ENCODE measurements at places on chromosomes 1 and 21. TPM values are rescaled to one million over a fixed set of nuclear protein-coding genes. Genes with fewer than 3 reads are reported as not detected.
A peak's percentile ranks its signal among the peaks of the same experiment; 100 is the strongest.

DNA sequence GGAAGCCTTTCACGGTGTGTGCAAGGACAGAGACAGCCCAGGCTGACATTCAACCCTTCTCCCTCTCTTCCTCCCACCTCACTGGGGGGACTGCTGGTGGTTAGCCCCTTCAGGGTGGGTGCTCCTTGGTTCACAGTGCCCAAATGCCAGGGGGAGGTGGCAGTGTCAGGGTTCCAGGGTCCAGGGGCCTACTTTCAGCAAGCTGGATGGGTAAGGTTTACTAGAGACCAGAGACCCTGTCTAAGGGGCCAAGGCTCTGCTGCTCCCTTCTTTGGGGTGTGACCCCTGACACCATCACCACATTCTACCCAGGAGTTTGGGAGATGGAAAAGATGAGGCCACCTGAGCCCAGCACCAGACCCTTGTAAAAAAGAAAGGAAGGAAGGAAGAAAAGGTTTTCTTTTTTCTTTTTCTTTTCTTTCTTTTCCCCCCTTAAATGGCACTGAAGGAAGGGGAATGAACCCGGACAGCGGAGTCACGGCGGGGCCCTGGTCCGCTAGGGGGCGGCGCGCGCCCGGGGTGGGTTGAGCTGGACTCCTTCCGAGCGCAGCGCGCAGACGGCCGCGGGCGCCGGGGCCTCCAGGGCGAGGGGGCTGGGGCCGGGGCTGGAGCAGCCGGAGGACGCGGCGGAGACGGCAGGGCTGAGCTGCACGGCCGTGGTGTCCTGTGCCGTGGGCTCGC is 18.8 kb downstream of the KNCN start:
- ATAC-seq, result peak; percentile 17

DNA sequence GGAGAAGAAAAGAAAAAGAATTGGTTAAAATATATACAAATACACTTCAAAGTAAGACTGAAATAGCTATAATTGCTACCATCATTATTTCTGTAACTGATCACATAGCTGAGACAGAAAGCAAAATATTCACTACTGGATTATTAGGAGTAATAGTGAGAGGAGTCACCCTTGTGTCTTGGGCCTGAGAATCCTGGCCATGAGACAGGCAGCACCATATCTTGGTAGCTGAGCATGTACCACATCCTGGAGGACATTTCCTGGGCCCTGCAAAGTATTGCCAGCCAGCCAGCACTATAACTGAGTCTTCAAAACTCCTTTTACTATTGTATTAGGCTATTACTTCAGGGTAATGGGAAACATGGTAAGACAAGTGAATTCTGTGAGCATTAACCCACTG is 63.5 kb downstream of the C1orf185 start:
- ATAC-seq, result no peak

PBX1 gene
- total RNA-seq, result 31.5 TPM

FAM131C gene
- 0.80 TPM for total RNA-seq

LPGAT1 gene
- 17.1 TPM for total RNA-seq

PDZK1IP1 gene
- total RNA-seq, result 273 TPM

RGSL1 gene
- not detected for total RNA-seq

- peak; percentile 93 for ATAC-seq
These were observed 71.8 kb upstream of the ADAM30 start for GRCh38 chr1:119968068-119968492.

DNA sequence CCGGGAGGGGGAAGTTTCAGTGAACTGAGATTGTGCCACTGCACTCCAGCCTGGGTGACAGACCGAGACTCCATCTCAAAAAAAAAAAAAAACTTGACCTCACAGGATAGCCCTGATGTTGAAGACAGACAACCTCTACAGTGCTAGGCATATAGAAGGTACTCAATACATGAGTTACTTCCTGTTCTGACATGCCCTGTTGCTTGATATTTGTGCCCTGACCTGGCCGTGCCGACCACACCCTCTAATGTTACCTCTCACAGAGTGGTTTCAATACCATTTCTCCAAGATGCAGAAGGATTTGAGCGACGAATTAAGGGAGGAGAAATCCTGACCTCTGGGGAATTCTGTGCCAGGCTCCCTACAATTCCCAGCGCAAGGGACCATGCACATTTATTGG is 5.2 kb downstream of the PTAFR start:
- peak; percentile 66 for ATAC-seq

AGPAT3 gene
- total RNA-seq, result 49.1 TPM

GRCh38 chr1:226520640-226521355 is 27.8 kb upstream of the STUM start:
- ATAC-seq, result no peak

DNA sequence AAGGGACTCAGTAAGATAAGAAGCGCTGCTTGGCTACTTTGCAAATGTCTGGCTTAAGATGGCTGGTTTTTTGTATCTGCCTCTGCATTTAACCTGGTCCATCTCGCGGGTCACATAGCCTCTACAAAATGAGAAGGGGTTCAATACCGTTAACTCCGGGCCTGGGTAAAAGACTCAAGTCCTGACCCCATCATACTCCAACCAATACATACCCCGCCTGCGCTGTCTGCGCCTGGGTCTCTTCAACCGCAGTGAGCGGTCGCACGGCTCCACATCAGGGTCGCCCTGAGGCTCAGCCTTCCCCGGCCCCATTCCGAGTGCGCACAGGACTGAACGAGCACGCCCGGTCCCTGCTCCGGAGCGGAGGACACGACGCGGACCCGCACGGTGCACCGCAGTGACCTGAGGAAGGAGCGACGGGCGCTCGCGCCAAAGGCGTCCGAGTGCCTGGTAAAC is 558 bp upstream of the PGD start:
- no peak for ATAC-seq

GRCh38 chr1:178509414-178510007 is 3.4 kb upstream of the TEX35 start:
- no peak for ATAC-seq
